ENCODE measurements at places on chromosomes 13 and 19.

DNA sequence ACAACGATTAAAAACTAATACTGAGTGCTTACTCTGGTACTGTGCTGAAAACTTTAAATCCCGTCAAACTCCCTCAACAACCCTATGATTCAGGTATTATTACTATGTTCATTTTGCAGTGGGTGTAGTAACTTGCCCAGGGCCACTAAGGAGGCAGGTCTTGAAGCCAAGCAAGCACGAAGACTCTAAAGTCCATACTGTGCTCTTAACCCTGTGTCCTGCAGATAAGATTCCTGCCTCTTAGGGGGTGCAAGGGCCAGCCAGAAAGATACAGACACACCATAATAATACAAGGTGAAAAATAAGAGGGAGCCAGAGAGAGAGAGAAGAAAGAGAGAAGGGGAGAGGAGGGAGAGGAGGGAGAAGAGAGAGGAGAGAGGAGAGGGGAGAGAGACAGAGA, 95.5 kb downstream of the CDADC1 start:
- DNase-seq: no peak

- no peak for DNase-seq
Observed at GRCh38 chr13:76292726-76293125, 593.5 kb downstream of the KCTD12 start.

DNA sequence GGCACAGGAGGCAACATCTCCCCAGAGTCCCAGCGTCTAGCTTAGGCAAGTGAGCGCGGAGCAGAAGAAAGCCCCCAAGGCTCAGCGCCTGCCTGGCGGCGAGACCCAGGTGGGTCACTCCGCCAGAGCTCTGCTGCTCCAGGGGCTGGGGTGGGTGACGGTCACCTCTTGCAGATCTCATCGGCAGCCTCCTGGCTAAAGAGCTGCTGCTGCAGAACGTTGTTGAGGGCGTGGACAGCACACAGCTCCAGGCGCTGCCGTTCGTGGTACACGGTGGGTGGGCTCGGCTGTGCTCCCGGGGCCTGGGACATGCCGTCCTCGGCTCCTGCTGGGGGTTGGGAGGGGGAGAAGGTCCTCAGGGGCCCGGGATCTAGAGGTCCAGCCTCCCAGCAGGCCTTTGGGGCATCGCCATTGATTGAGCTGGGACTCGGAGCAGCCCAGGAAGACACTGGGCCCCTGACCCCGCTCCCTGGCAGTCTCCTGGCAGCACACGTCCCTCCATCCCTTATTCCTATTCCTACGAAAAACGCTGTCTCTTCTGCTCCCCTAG, 795 bp downstream of the JOSD2 start:
- DNase-seq: no peak

DNA sequence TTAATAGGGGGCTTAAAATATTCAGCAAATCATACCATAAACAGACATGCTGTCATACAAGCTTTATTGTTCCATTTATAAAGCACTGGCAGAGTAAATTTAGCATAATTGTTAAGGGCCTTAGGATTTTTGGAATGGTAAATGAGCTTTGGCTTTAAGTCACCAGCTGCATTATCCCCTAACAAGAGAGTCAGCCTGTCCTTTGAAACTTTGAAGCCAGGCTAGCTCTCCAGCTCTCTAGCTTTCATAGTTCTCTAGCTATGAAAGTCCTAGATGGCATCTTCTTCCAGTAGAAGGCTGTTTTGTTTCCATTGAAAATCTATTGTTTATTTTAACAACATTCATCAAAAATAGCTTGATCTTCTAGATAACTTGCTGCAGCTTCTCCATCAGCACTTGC, 420.8 kb upstream of the GPC6 start:
- DNase-seq: no peak

GRCh38 chr13:94308832-94309231, 170.7 kb downstream of the DCT start:
- no peak for DNase-seq

- DNase-seq: no peak
Observed at GRCh38 chr13:52878831-52879230, 30.4 kb upstream of the PCDH8 start.

DNA sequence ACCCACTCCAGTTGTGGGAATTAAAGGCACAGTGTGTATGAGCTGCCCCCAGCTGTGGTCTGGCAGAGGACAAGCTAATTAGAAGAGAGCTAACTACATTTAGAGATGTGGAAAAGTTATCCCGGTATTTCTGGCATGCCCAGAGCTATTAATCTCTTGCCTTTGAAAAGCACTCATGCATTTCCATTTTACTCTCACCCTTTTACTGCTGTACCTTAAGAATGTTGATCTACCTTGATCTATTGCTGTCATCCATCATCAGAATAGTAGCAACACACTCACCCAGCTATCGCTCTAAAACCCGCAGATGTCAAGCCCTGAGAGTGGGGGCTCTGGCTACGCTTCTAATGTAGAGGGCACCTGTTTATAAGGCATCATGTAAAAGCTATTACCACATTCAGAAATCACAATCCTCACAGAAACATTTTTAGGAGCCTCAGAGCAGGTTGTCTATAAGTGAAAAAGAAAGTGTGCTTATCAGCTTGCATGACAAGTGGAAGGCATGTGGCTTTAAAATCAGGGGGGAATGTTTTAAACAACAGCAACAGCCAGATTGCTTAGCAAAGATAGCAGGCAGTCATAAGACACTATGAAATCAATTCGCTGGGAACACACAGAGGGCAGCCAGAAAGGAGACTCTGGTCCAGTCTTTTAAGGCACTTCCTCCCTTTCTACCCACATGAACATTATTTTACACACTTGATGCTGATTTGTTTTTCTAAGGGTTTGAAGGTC, 224.2 kb upstream of the IRS2 start:
- DNase-seq: no peak

GRCh38 chr13:36528105-36528504, 95.8 kb downstream of the CCNA1 start:
- DNase-seq: no peak

DNA sequence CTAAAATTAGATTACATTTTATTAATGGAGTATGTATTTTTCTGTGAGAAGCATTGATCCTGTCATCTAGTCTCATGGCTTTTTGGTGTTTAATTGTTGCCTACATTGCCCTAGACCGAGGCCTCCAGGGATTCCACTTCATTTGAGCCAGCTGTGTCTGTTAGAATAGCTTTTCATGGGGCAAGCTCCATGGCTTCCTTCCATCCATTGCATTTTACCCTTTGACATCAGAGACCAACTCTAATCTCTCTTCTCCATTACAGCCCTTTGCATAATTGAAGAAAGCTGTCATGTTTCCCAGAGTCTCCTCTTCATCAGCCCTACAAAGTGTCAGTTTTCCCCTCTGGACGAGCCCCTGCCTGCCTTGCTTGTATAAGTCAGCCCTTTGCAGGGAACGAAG, 70.6 kb downstream of the MTUS2 start:
- DNase-seq: no peak

DNA sequence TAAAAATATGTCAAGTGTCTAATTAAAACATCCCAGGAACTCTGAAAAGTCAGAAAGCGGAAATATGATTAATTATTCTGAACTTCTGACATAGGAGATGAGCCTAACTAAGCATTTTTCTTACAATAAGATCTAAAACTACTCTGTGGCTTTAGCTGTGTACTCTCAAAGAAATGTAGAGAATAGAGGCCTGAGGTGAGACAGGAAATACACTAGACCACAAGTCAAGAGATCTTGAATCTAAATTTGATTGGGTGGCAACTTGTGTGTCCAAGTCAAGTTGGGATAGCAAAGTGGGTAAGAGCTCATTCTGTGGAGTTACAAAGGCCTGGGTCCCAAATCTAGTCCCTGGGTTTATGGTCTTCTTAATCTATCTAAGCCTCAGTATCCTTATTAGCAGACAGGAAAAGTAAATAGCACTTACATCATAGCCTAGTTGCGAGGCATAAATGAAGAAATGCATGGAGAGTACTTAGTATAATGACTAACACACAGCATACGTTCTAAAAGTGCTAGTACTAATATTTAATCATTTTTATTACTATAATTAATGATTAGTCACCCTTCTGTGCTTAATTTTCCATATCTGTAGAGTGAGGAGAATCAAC, 9.4 kb upstream of the LRRC63 start:
- DNase-seq: no peak

- DNase-seq: no peak
Observed at GRCh38 chr13:87172166-87172835, 498.9 kb upstream of the SLITRK5 start.

- DNase-seq: peak; percentile 39
Observed at GRCh38 chr13:46297361-46297811, 85.7 kb downstream of the LRRC63 start.

DNA sequence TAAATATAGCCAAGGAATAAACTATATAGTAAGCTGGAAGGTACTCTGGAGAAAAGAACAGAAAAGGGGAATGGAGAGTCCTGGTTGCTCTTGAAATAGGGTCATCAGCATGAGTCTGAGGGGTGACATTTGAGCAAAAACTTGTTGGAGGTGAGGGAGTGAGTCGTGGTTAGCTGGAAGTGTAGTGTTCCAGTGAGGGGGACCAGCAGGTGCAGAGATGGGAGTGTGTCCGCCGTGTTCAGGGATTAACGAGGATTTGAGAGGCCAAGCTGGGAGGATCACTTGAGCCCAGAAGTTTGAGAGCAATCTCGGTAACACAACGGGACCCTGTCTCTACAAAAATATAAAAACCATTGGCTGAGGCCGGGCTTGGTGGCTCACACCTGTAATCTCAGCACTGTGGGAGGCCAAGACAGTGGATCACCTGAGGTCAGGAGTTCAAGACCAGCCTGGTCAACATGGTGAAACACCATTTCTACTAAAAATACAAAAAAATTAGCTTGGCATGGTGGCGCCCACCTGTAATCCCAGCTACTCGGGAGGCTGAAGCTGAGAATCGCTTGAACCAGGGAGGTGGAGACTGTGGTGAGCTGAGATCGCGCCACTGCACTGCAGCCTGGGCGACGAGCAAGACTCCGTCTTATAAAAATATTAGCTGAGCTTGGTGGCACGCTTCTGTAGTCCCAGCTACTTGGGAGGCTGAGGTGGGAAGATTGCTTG, 1.1 kb downstream of the SUPT5H start:
- DNase-seq: no peak

DNA sequence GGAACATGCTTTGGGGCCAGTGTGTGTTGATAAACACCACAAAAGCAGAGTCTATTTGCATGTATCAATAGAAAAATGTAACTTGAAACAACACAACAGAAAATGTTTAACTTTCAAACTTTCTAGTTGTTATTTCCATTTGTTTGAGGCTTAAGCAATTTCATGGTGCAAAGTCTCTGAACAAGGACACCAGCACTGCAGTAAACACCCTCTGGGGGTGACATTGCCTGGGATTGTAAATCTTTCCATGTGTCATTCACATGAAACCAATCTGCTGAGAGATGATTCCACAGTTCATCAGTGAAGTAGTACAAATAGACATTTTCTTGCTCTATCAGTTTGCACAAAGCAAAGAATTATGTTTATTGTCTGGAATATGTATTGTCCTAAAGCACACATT, 124.5 kb downstream of the ITGBL1 start:
- no peak for DNase-seq

GRCh38 chr19:16359074-16359473, 34.4 kb downstream of the KLF2 start:
- no peak for DNase-seq

GRCh38 chr19:11111771-11112144, 22.5 kb downstream of the LDLR start:
- DNase-seq: no peak

DNA sequence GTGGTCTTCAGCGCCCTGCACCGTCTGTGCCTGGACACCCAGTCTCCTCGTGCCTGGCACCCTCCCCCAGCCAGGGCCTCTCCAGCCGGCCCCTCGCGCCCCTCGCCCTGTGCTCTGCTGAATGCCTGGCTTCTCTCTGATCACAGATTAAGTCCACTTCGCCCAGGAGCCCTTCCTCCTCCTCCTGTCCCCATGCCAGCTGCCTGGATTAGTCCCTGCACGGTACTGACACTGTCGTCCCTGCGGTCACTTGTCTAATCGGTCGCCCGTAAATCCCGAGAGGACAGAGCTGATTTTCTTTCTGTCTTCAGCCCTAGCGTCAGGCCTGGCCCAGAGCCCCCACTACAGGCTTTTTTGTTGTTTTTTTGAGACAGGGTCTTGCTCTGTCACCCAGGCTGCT, 6.6 kb downstream of the THOP1 start:
- no peak for DNase-seq
